ENCODE measurements at places on chromosomes 1 and 21. TPM values are rescaled to one million over a fixed set of nuclear protein-coding genes. Genes with fewer than 3 reads are reported as not detected.

DNA sequence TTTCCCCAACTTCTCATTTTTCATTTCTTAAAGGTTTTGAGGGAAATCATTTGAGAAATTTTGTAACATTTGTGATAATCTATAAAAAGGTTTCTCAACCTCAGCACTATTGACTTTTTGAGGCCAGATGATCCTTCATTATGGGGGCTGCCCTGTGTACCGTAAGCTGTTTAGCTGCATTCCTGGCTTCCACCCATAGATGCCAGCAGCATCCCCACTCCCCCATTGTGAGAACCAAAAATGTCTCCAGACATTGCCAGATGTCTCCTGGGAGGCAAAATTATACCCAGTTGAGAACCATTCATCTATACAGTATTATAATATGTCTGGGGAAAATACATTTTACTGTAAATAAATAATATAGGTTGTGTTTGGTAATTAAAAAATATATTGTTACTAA, 146.0 kb downstream of the PBX1 start:
- peaks cover 5% of the 10 kb centered on the region for H3K36me3 ChIP-seq
- H3K4me1 ChIP-seq, result peaks cover 17% of the 10 kb centered on the region
- no peak for DNase-seq
- no peaks in the 10 kb centered on the region for H3K27me3 ChIP-seq
- no peak overlapping the region for H3K27ac ChIP-seq
- no peak overlapping the region for H3K4me3 ChIP-seq

GRCh38 chr1:219177363-219177762, 3.7 kb downstream of the LYPLAL1 start:
- H3K27me3 ChIP-seq, result no peaks in the 10 kb centered on the region
- H3K4me1 ChIP-seq, result peaks cover 47% of the 10 kb centered on the region
- peak overlapping the region; percentile 19 for H3K27ac ChIP-seq
- no peak for DNase-seq

Gene PTAFR
- 2.5 TPM for total RNA-seq

DNA sequence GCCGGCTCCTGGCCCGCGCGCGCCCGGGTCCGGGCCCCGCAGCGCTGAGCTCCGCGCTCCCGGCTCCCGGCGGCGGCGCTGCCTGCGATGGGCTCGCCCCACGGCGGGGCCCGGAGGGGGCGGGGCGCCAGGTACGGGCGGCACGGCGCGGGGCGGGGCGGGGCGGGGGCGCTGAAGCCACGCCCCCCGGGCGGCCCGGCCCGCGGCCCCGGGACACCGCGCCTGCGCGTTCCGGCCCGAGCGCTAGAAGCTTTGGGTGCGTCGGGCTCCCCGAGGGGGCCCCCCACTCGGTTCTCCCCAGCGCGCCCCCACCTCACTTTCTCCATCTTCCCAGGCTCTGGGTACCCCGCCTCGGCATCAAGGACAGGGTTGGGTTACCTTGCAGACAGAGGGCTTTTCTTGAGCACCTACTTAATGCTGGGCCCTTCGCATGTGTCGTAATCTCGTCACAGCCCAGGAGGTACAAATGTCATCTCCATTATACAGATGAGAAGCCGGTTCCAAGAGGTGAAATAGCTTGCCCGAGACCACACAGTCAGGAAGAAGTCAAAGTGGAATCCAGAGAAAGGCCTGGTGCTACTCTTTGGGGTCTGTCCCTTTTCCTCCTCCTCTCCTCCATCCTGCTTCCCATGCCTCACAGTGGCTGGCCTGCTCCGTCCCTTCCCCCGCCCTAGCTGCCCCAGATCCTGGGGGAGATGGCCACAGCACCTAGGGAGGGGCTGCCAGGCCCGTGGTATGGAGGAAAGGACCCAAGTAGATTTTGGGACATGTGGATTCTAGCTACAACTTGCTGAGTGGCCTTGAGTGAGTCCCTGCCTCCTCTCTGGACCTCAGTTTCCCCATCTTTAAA, 46.5 kb downstream of the RAP1GAP start:
- H3K4me1 ChIP-seq, result peaks cover 28% of the 10 kb centered on the region
- peak; percentile 75 for DNase-seq
- peaks cover 29% of the 10 kb centered on the region for H3K36me3 ChIP-seq
- peak overlapping the region; percentile 79 for H3K27ac ChIP-seq
- peak overlapping the region; percentile 48 for H3K4me3 ChIP-seq
- no peaks in the 10 kb centered on the region for H3K27me3 ChIP-seq

- no peak overlapping the region for H3K4me3 ChIP-seq
- H3K4me1 ChIP-seq, result no peaks in the 10 kb centered on the region
- no peaks in the 10 kb centered on the region for H3K36me3 ChIP-seq
- no peak overlapping the region for H3K27ac ChIP-seq
Measured at GRCh38 chr1:35660581-35661473, 19.5 kb upstream of the PSMB2 start.

Measured in Calu3 (cell line).